ENCODE measurements at places on chromosomes 4 and X.

GRCh38 chr4:170671171-170671570 is 581.4 kb upstream of the AADAT start:
- DNase-seq, result no peak

GRCh38 chr4:845836-846251 is 19.9 kb upstream of the CPLX1 start:
- DNase-seq, result no peak

GRCh38 chrX:9656277-9656676 is 109.4 kb downstream of the GPR143 start:
- no peak for DNase-seq

GRCh38 chr4:189516902-189517301 is 423.8 kb upstream of the FRG1 start:
- no peak for DNase-seq

GRCh38 chrX:33840176-33840575 is 291.9 kb downstream of the FAM47A start:
- DNase-seq, result no peak

GRCh38 chrX:7146703-7147412 is 654 bp upstream of the STS start:
- no peak for DNase-seq

GRCh38 chr4:184955116-184955515 is 63.2 kb upstream of the HELT start:
- no peak for DNase-seq

Data from stimulated activated CD8-positive, alpha-beta memory T cell treated with anti-CD3 and anti-CD28 coated beads, Interleukin-7, amount 100 ng/mL, for 1 hour (primary cell).